ENCODE measurements at places on chromosomes 13 and 19.

DNA sequence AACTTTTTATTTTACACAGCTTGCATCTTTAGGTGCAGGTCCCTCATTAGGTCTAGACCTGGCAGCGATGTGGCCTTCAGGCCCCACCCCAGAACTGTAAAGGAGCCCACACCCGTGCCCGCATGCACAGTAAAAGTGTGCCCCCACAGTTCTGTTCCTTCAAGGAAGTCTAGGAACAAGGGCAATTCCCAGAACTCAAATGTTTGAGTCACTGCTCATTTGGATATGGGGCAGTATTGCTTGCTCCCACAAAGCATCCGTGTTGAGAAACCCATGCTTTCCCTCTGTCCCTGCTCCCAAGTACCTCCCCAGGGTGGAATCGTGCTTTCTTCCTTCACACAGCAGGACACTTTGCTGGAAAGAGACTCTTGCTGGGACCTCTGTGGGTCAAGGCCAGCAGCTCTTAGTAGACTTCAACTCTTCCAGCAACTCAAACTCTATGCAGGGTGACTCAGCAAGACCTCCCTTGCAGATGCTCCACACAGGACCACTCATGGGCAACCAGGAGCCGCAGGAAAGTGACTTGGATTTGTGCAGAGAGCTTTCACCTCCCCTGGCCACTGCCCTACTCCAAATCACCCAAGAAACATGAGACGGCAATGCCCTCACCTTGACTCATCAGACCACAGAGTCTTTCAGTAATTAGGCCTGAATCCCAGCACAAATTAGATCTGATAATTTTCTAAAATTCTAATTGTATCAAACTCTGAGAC lies 12.3 kb downstream of the SLC7A1 start:
- no peak for DNase-seq

DNA sequence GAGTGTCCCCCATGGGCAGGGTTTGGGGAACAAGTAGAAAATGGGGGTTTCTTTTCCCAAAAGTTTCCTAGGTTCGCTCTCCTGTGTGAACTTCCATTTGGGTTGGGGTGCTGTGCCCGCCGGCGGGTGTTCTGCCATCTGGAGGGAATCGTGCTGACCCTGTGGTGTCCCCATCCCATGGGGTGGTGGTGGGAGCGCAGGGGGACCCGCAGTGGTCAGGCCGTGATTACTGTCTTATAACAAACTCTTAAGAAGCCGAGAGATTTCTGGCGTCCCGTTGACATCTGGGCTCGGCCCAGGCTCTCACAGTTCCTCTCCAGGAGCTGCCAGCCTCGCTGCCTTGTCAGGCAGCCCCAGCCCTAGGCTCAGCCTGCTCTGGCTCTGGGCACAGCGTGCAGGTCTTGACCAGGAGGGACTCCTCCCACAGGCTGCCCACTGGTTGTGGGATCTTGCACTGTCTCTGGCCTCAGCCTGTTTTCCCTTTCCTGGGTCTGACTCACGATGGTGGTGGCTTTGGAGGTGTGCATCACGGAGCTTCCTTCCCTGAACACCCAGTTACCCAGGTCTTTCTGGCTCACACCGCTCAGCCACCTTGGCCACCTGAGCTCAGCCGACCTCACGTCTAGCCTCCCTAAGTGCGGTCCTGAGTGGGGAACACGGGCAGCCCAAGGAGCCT lies 34.5 kb downstream of the PLEKHJ1 start:
- DNase-seq: no peak

DNA sequence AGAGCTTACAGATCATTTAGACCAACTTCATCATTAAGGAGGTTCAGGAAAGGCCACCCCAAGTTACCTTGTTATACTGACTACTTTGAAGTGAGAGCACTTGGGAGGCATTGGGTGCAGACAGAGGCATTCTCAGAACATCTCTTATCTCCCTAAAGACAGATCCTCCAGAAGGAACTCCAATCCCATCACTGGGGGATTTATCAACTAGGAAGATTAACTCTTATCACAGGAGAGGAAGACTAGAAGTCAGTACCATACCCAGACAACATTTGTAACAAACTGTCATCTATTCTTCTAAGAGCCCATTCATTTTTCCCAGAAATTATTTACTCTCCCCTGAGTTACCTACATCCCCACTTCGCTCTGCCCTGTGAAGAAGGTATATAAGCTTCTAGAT lies 5.8 kb upstream of the RFXAP start:
- DNase-seq: no peak

GRCh38 chr13:46595136-46595884 lies 42.3 kb downstream of the LRCH1 start:
- DNase-seq: no peak

DNA sequence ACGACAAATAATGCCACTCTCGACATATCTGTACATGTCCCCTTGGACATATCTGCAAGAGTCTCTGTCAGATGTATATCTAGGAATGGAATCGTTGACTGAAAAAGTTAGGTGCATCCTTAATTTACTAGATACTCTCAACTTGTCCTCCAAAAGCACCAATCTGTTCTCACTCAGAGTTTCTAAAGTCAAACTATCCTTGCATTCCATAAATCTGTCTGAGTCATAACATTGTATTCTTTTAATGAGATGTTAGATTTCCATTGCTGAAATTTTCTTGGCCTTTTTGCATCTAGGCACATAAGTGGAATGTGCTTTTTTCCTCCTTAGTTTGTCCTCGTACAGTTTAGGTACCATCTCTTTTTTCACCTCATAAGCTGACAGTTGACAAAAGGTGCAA lies 139.8 kb downstream of the PTPRS start:
- no peak for DNase-seq

All from renal cortex interstitium (tissue), 15 donors.